ENCODE measurements at places on chromosomes 7 and 10. TPM values are rescaled to one million over a fixed set of nuclear protein-coding genes. Genes with fewer than 3 reads are reported as not detected.
A peak's percentile ranks its signal among the peaks of the same experiment; 100 is the strongest.

DCLRE1A gene
- 9.5 TPM for polyA plus RNA-seq

KAZALD1 gene
- 39.2 TPM for polyA plus RNA-seq

DNA sequence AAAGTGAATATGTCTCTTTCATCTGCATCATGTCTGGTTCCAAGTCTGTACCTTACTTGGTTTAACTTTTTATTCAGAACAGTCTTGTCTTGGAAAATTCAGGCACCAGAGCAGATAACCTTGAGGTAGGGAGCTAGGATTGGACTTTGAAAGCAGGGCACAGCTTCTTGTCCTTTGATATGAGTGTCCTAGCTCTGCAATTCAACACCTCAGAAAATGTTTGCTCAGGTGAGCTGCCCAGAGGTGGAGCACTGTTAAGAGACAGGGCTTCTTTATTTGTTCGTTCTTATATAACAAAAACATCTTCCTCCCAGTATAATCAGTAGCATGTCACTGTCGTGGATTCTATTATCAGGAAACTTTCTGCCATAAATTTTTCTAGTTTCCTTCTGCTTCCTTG is 118.3 kb downstream of the LRRC4 start:
- peak; percentile 78 for DNase-seq

GRCh38 chr7:151239837-151240459 is 7.7 kb downstream of the CHPF2 start:
- DNase-seq = no peak

DNA sequence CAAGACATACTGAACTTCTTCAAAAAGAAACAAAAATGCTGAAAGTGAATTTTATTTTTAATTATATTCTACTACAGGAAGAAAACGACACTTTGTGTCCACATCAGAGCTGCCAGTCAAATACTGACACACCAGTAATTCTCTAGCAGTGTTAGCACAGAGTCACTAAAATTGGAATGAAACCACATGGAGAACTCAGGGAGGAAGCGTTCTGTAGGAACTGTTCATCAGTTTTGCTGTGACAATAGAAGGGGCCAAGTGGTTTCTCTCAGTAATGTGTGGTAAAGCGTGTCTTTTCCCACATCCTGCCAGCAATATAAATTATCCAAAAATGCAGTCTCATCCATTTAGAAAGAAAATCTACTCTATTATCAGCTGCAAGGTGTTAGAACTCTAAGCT is 683.3 kb downstream of the GRM8 start:
- DNase-seq = no peak

GRCh38 chr7:81209059-81209458 is 290.2 kb upstream of the SEMA3C start:
- DNase-seq = no peak
